Activated CD4-positive, CD25-positive, alpha-beta regulatory T cell treated with anti-CD3 and anti-CD28 coated beads, Interleukin-2, amount 50 U/mL, for 16 hours (primary cell): ENCODE measurements at places on chromosomes 5 and 9.

GRCh38 chr9:90999425-91000397 is 198.1 kb downstream of the SYK start:
- DNase-seq = no peak

DNA sequence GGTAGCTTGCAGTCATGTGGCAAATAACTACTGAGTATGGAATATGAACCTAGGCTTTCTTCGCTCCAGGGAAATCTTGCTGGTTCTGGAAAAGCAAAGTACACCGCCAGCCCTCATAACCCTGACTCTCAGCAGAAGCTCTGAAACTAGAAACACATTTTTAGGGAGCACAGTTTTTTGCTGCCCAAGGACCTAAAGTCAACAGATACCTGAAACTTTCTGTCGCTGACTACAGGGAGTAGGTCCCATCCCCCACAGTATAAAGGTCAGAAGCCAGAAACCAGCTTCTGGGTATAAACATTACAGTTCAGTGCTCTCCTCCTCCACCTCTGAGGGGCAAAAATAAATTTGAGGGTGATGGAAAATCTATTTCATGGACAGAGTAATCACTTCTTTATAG is 3.0 kb downstream of the ATOX1 start:
- DNase-seq = no peak

DNA sequence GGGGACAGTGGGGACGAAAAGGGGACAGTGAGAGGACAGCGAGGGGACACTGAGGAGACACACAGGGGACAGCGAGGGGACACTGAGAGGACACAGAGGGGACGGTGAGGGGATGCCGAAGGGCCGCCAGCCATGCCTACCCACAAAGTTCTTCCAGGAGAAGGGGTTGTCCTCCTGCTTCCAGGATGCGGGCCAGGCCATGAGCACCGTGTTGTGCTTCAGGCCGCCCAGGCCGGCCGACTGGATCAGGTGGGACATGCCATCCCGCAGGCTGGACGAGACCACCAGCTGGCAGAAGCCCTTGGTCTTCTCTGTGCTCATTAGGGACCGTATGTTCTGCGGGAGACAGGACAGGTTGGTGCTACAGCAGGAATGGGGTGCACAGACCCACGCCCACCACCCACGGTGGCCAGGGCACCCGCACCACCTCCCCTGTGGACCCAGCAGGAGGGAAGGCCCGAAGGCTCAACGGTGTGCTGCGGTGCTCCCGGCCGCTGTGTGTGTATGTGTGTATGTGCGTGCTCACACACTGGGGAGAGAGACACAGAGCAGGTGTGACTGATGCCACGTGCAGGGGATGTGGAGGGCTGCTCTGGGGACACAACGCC is 46.6 kb downstream of the SLC12A7 start:
- no peak for DNase-seq

- no peak for DNase-seq
These were observed 52.6 kb upstream of the KLF9 start for GRCh38 chr9:70466976-70467561.

DNA sequence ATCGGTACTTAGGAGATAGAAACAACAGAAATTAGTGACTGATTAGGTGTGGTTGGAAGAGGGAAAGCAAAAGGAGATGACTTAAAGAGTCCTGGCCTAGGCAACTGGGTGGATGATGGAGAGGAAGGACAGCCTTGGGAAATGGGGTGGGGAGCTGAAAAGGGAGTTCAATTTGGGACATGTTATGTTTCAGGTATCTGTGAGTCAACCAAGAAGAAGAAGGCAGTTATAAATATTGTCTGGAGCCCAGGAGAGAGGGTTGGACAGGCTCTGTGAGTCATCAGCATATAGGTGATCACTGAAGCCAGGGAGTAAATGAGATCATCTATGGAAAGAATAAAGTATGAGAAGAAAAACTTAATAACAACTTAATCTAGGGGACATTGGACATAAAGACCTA is 357.7 kb downstream of the NPR3 start:
- DNase-seq = no peak

DNA sequence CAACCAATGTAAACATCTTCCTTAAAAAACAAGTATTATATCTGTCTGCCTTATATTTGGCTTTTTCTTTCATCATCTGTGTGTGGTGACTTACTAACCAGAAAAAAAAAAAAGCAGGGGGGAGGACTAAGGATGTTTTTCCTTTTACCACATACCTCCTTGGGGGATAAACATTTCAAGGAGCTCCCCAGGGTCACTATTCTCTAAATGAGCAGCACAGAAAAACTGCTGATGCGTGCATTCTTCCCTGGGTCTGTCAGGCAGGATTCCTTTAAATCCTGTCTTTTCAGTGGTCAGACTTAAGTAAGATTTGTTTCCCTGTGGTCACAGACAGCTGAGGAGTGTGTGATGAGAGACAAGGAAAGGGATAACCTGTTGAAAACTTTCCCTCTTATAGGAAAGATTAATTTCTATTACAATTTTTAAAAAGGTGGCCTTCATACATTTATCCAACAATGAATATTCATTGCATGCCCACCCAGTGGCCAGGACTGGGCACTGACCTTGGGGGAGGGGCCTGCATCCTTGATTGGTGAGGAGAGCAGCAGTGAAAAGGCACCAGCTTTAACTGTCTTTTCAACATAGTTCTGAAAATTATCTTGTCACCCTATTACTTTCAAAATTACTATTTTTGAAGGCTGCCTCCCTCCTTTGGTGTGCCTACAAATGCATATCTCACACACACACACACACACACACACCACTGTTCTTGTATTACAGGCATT is 123.1 kb downstream of the TLE4 start:
- no peak for DNase-seq

GRCh38 chr9:124688238-124688904 is 82.7 kb downstream of the NR6A1 start:
- no peak for DNase-seq

DNA sequence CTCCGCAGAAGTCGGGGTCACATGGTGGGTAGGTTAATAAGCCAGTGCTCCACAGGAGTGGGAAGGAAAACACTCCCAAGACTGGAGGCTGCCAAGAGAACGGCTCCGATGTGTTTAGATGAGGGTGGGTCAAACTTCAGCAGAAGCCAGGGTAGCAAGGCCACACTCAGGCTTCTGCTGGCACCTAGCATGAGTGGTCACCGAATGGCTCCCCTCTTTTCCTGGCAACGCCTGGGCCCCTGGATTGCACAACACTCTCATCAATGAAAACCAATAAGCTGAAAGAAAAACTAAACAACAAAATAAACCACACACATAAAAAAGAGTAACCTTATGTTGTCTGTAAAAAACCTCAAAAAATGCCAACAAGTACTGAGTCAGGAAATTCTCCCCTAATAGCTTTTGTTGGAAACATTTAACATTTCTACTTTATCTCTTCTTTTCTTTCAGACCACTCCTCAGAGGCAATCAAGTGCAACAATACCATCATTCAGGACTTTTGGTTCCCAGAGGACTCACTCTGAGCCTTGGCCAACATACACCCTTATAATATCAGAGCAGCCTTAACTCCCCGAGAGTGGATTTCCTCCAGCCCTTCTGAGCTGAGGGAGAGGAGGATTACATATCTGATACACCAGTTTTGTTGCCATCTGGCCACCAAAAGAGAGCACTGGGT is 279.9 kb downstream of the ENC1 start:
- DNase-seq = no peak

- DNase-seq = peak; percentile 50
These were observed 20.8 kb downstream of the CAVIN4 start for GRCh38 chr9:100598641-100599145.

- no peak for DNase-seq
These were observed 30.4 kb downstream of the IRF1 start for GRCh38 chr5:132459983-132460838.

DNA sequence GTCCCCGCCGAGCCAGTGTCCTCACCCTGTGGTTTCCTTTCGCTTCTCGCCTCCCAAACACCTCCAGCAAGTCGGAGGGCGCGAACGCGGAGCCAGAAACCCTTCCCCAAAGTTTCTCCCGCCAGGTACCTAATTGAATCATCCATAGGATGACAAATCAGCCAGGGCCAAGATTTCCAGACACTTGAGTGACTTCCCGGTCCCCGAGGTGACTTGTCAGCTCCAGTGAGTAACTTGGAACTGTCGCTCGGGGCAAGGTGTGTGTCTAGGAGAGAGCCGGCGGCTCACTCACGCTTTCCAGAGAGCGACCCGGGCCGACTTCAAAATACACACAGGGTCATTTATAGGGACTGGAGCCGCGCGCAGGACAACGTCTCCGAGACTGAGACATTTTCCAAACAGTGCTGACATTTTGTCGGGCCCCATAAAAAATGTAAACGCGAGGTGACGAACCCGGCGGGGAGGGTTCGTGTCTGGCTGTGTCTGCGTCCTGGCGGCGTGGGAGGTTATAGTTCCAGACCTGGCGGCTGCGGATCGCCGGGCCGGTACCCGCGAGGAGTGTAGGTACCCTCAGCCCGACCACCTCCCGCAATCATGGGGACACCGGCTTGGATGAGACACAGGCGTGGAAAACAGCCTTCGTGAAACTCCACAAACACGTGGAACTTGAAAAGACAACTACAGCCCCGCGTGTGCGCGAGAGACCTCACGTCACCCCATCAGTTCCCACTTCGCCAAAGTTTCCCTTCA is 1.4 kb downstream of the GLIS3 start:
- DNase-seq = no peak

GRCh38 chr9:101469026-101469425 is 33.5 kb upstream of the ALDOB start:
- no peak for DNase-seq

DNA sequence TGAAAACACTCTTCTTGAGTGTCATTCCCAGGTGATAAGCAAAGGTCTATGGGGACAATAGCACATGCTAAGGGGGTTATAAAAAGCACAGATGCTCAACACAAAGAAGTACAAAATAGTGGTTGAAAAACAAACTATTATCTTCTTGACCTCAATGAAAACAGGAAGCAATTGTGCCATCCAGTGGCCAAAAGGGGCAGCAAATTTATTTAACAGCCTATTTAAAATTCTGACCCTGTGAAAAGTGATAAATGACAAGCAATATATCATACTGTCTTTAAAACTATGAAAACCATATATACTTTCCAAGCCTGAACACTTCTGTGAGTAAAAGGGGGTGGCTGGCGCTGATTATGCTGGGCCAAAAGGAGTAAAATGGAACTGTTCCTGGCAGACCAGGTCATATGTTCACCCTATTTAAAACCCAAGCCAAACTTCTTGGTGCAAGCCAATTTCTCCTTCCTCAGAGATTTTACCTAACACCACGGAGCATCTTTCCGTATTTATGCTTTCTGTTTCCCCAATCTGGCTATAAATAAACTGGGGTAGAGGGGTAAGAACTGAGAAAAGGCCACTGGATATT is 29.7 kb downstream of the TEX10 start:
- DNase-seq = peak; percentile 6

GRCh38 chr9:126698756-126699155 is 85.0 kb downstream of the LMX1B start:
- DNase-seq = no peak

DNA sequence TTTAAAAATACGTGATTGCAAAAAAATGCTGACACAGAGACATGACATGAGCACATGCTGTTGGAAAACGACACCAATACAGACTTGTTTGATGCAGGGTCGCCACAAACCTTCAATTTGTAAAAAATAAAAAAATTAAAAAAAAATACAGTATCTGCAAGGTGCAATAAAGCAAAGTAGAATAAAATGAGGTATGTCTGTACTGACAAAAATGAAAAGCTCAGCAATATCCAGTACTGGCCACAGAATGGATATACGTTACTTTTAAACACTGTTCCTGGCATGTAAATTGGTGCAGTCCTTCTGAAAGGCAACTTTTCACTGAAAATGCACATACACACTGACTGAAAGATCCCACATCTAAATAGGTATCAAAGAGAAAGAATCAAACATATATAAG is 27.1 kb upstream of the C9orf40 start:
- DNase-seq = no peak

DNA sequence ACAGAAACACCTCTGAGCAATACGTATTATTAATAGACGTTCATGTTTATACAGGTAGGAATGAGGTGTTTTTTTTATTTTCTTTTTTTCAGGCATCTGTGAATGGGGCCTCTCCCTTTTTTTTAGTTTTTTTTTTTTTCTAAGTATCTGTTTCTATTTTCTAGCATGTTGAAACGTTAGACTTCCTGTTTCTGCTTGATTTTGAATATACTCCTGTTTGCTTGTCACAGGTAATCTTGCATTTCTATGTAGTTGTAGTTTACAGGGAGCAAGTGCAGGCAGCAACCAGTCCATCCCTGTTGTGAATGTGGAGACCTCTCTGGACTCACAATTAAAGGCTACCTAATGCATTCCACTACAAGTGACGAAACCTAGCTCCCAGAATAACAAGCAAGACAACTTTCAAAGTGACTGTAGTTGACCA is 22.8 kb upstream of the TNFAIP8 start:
- no peak for DNase-seq

- DNase-seq = no peak
These were observed 124.0 kb upstream of the LMX1B start for GRCh38 chr9:126489581-126490213.

- no peak for DNase-seq
These were observed 148.3 kb upstream of the MSX2 start for GRCh38 chr5:174576042-174576441.

- DNase-seq = no peak
These were observed 1295.8 kb downstream of the EFNA5 start for GRCh38 chr5:106374956-106375355.

DNA sequence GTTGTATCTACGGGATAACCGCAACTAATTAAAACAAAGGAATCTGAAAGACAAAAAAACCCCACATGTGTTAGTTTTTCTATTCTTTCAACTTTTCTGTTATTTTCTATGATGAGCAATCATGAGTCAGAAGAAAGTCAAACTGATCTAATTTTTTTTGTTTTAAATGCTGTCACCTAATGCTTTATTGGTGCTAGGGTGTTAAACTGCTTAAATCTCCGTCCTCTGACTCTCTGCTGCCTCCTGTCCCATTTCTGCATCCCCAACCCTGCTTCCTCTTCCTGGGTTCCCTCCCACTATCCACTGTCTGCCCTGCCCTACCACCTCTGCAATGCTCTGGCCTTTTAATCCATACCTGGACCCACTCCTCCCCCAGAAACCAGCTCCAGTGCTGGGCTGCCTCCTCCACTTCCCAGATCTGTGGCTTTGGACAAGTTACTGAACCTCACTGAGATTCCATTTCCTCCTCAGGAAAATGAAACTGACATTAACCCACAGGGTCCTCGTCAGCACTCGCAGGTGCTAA is 15.7 kb downstream of the PTPN3 start:
- no peak for DNase-seq

GRCh38 chr9:124040935-124041816 is 29.6 kb downstream of the LHX2 start:
- no peak for DNase-seq

- DNase-seq = no peak
These were observed 9.4 kb upstream of the GABRA6 start for GRCh38 chr5:161676103-161676502.

GRCh38 chr5:158792976-158793375 is 306.7 kb downstream of the EBF1 start:
- DNase-seq = no peak

- DNase-seq = no peak
These were observed 105.5 kb upstream of the SIMC1 start for GRCh38 chr5:176132471-176133288.

- DNase-seq = no peak
These were observed 857 bp downstream of the ADAM19 start for GRCh38 chr5:157574456-157575380.
